ENCODE measurements at places on chromosomes 4 and X.

- no peak for DNase-seq
Observed at GRCh38 chr4:133574248-133574647, 425.2 kb downstream of the PCDH10 start.

GRCh38 chr4:7852568-7853185 lies 87.0 kb downstream of the AFAP1 start:
- no peak for DNase-seq

DNA sequence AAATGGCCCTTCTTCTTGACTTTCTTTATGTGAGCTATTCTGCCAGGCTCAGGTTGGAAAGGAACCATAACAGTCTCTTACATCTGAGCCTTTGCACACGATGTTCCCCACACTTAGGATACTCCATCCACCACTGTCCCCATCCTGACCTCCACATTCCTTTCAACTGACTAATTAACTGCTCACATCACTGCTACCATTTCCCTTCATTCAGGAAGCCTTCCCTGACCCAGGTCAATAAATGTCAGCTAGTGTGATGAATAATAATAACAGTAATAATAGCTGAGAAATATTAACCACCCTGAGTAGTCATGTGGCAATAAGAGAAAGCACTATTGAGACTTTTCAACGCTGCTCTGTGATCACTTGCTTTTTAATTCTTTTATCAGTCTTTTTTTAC lies 291.7 kb downstream of the KCNIP4 start:
- DNase-seq: no peak

DNA sequence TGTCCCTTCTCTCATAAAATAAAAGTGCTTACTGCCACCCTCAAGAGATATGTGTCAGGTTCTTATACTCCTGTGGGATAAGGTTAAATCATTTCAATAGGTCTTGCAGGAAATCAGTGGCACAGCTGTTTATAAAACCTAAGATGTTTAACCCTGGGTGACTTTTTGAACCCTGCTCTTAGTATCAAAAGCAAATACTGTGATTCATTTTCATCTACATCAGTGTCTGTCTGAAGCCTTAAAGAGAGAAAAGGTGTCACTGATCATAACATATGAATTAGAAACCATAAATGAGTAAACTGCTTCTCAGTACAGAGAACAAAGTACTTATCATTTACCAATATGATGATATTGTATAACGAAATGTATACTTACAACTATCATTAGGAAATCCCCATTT lies 59.0 kb downstream of the CCSER1 start:
- no peak for DNase-seq

- DNase-seq: no peak
Observed at GRCh38 chrX:130118441-130119311, 8.4 kb upstream of the ELF4 start.

GRCh38 chrX:152908486-152908885 lies 10.6 kb downstream of the ZNF185 start:
- no peak for DNase-seq

DNA sequence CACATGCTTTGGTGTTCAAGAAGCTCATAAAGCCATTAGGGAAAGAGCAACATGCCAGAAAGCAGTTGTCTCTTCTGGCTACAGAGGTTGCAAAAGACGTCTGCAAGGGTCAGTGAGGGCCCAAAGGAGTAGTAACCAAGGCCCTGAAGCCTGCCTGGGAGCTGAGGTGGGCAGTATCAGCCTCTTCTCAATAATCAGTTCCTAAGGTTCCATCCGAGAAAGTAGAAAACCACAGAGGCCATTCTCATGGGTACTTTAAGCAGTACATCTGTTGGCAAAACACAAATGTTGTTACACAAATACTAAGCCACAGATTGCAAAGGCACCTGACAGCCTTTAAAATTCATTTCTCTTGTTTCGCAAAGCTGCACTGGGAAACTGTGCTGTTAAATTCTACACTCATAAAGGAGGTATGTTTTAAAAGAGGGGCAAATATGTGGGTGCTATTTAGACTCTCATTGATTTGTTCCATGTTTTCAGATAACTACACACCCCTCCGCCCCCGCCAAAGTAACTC lies 37.7 kb downstream of the MECP2 start:
- DNase-seq: no peak

GRCh38 chr4:84507941-84508340 lies 8.8 kb upstream of the NKX6-1 start:
- no peak for DNase-seq

DNA sequence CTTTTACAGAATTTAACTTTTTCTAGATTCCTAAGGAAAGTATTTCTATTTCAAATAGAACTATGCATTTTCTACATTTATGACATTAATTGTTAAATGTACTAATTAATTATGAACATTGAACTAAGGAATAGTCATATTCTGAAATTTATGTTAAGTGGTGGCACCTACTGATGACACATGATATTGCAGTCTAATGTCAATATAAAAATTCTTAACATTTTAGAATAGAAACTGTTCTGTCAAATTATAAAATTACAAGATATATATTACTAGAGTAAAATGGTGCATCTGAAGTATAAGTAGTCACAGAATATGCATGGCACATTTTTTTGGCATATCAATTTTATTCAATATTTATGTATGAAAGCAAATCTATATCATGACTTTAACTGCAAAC lies 40.2 kb upstream of the NDNF start:
- DNase-seq: no peak

GRCh38 chrX:55480390-55481062 lies 9.1 kb downstream of the USP51 start:
- DNase-seq: no peak

- DNase-seq: no peak
Observed at GRCh38 chrX:123155327-123155726, 28.8 kb upstream of the GRIA3 start.

- no peak for DNase-seq
Observed at GRCh38 chrX:48924270-48924669, 5.4 kb upstream of the PIM2 start.

DNA sequence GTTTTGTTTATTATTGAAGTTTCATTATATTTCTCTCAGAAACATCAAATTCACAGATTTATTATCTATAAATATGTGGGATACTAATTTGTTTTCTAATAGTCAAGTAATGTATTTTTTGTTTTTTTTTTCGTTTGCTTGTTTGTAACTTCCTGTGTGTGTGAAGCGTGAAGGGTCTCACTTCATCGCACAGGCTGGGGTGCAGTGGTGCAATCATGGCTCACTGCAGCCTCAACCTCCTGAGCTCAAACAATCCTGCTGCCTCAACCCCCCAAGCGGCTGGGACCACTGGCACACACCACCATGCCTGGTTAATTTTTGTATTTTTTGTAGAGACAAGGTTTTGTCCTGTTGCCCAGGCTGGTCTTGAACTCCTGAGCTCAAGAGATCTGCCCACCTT lies 55.1 kb downstream of the SH3RF1 start:
- DNase-seq: no peak

- no peak for DNase-seq
Observed at GRCh38 chrX:9953396-9953795, 13.8 kb upstream of the CLDN34 start.

GRCh38 chrX:30312858-30313257 lies 3.7 kb upstream of the NR0B1 start:
- DNase-seq: no peak

DNA sequence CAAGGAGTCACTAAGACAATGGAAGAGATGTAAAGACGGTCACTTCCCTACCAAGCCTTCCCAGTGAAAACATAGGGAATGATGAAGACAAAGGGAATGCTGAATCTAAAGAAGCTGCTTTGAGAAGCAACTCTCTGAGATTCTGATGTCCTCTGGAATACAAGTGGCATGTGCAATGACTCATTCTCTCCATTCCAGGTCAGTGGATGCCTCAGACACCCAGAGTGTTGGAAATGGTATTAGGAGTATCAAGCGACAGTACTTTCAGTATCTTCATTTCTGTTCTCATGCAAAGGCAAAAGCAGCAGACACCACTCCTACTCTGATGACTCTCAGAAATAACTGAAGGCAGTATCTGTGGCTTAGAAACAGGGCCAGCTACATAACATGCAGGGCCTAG lies 102.6 kb downstream of the FSTL5 start:
- DNase-seq: no peak

DNA sequence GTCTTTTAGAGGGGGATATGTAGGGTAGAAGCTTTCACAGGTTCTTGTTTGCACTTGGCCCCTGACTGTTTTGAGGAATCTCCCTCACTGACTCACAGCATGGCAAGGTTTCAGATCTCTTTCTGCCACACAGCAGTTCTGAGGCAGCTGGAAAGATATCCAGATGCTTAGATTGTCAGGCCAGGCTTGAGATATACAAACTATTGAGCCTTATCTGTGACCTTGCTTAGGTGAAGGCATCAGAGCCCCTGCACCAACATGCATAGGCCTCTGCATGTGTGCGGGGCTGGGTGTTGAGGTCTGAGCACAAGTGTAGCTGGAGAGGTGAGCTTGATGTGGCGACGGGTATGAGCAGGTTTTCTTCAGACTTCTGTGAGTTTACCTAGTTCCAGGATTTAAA lies 80.9 kb upstream of the MSANTD1 start:
- DNase-seq: no peak

- no peak for DNase-seq
Observed at GRCh38 chr4:126004941-126005340, 690.2 kb downstream of the FAT4 start.

DNA sequence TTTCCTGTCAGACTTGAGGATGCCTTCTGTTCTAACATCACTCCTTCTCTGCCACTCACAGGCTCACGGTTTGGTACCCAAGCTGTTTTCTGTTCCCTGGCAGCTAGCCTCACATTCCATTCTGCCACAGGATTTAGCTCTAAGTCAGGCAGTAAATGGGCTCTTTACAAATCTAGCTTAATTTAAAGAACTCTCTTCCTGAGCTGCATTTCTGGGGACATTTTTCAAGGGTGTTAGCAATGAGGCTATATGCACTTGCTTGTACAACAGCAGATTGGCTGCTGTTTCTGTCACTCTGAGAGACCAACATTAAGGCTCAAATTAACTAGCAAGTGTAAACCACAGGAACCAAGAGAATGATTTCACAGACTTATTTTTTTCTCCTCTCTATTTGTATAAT lies 337.8 kb upstream of the NOCT start:
- no peak for DNase-seq

GRCh38 chr4:46073778-46074177 lies 50.1 kb downstream of the GABRG1 start:
- no peak for DNase-seq

GRCh38 chrX:107775734-107776511 lies at the start of gene TSC22D3:
TSC22D3 (minus strand) TSS chrX:107775787; CDS start chrX:107775419, 368 bp downstream.
- DNase-seq: peak; percentile 58

- no peak for DNase-seq
Observed at GRCh38 chr4:72313121-72313520, 255.9 kb downstream of the ADAMTS3 start.

GRCh38 chr4:104592183-104592582 lies 97.5 kb upstream of the CXXC4 start:
- DNase-seq: no peak

GRCh38 chrX:24471808-24472207 lies 6.7 kb downstream of the PDK3 start:
- no peak for DNase-seq

GRCh38 chr4:150717952-150718351 lies 136.0 kb downstream of the MAB21L2 start:
- DNase-seq: no peak

DNA sequence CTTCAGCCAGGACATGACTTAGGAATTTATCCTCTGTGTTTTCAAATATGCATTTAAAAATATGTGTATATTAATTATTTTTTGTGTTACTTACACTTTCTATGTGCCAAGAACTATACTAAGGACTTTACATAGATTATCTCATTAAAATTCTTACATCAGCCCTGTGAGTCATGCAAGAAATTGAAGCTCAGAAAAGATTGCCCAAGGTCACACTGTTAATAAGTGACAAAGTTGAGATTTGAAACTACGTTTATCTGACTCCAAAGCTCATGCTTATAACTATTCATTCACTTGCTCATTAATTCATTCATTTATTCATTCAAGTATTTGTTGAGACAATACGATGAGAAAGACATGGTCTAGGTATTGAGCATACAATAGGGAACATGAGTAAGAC lies 62.9 kb upstream of the CHRDL1 start:
- DNase-seq: no peak

DNA sequence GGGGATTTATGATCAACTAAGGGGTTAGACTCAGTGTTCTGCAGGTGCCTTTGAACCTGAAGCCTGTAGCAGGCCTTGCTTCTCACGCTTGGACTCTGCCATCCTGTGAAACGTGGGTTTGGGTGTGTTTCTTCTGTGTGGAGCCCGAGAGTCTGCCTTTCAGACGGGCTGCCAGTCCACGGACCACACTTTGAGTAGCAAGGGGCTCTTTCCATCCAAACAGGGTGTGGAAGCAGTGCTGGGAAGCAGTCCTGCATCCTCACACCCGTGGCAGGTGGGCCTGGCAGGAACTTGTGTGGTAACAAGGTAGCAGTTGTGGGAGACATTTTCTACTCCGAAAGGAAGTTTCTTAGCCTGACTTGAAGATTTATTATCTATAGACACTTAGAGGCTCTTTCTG lies 22.7 kb downstream of the RGS12 start:
- DNase-seq: no peak

GRCh38 chr4:113901994-113902787 lies 77.3 kb downstream of the ARSJ start:
- peak; percentile 23 for DNase-seq

DNA sequence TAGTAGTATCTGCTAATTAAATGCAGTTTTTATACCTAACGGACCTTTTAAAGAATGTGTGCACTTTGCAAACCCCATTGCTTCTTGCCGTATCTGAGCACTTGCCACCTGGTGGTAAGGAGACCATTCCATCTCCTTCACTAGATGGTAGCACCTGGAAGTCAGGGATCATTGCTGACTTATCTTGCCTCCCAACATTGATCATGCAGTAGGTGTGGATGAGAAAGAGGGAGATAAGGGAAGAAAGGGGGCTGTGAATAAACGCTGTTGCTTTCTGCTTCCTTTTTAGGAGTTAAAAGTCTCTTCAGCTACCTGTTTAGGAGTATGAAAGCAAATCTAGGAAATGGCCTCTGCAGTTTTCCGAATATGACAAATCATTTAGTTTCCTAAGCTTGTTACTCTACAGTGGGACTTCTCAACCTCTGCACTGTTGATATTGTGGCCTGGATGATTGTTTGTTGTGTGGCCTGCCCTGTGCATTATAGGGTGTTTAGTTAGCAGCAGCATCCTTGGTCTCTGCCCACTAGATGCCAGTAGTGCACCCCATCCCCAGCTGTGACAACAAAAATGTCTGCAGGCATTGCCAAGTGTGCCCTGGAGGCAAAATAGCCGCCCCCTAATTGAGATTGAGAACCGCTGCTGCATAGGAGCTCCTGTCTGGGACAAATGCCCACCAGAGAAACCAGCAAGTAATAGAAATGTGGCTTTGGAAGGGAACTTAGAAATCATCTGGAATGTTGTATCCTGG lies 38.8 kb downstream of the GAB1 start:
- DNase-seq: no peak

- no peak for DNase-seq
Observed at GRCh38 chr4:24689212-24689611, 104.9 kb upstream of the DHX15 start.

GRCh38 chrX:68550193-68550592 lies 51.3 kb downstream of the YIPF6 start:
- no peak for DNase-seq

DNA sequence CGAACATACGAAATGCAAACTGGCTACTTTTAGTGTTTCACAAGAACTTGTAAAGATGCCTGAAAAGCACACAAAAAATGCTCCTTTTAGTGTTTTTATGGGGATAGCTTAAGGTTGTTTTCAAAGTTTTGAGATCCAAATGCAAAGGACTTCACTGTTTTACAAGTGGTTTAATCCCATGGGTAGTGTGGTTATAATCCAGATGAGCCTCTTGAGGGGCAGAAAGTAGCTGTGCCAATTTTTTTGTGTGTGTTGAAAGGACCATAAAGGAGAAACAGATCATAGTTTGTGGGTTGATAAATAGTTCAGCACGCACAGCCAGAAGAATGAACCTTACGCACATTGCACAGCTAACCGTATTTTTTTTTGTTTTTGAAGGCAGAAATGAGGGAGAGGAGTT lies 126.9 kb upstream of the GIMD1 start:
- DNase-seq: no peak

All from GM10248 (cell line).